ENCODE measurements at places on chromosomes 3 and 15.

DNA sequence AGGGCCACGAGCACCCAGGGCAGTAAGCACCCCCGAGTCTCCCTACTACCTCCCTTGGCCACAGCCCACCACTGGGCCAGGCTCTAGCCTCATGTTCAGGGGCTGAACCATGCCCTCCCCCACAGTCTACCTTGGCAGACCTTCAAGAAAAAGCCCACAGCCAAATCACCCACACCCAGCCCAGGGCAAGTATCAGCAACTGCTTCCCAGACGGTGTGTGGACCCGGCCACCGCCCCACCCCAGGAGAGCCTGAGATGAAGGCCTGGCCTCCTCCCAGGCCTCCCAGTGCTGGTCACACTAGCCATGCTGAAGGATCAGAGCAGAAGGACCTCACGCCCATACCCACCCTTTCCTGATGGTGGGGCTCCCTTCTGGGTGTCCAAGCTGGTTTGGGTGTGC, 92.0 kb upstream of the LINGO1 start:
- no peak for DNase-seq

GRCh38 chr15:97984157-97984556, 23.7 kb downstream of the ARRDC4 start:
- DNase-seq, result no peak

DNA sequence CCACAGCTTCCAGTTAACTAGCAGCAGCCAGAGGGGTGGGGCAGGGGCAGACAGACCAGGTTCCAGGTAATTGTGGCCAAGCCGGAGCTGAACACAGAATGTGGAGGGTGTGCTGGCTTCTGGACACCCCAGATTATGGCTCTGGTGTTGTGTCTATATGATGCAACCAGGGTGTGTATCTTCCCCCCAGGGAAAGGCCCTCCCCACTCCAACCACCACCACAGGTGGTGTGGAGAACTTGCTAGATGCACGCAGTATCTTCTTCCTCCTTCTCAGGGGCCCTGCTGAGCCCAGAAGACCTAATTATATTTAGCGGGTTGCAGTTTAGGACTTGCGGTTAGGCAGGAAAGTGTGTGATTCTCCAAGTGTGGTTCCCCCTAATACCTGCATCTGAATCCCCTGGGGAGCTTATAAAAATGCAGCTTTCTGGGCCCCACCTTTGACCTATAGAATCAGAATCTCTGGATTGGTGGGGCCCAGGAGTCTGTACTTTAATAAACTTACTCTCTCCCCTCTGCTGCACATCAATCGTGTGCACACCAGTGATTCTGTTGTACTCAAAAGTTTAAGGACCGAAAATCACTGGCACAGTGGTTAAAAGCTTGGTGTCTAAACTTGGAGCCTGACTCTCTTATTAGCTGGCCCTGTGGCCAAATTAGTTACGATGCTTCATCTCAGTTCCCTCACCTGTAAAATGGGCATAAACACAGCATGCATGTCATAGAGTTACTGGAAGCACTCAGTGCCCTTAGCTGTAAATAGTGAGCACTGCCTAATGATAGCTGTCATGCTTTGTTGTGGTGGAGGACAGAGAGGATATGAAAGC, 379.1 kb upstream of the PROK2 start:
- DNase-seq, result no peak

DNA sequence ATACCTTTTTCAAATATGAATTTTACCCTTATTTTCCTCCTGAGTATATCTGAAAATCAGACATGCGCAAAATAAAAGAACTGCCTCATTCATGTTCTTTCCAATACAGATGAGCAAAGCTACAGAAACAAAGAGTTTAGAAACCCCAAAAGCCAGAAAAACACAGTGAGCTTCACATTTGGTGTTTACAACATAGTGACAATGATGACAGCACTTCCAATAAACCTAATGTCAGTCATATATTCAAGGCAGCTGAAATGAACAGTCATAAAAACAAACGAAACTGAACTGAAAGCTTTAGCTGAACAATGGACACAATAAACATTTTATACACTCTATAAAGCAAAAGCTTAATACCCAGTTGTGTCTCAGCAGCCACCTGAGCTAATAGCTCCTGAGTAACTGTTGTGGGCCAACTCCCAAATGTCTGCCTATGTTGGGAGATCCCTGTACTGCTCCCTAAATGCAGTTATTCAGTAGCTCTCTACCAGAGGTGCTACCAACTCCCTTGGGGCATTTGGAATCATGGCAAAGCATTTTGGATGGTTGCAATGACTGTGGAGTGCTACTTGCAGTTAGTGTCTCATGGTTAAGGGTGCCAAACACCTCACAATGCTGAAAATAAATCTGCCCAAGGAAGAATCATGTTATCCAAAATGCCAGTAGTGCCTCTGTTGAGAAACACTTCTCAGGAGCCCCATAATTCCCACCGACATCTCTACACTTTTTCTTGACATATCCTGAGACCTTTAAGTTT, 131.5 kb downstream of the TGFBR2 start:
- DNase-seq, result no peak

GRCh38 chr3:158839966-158840365, 38.1 kb downstream of the MFSD1 start:
- DNase-seq, result no peak

DNA sequence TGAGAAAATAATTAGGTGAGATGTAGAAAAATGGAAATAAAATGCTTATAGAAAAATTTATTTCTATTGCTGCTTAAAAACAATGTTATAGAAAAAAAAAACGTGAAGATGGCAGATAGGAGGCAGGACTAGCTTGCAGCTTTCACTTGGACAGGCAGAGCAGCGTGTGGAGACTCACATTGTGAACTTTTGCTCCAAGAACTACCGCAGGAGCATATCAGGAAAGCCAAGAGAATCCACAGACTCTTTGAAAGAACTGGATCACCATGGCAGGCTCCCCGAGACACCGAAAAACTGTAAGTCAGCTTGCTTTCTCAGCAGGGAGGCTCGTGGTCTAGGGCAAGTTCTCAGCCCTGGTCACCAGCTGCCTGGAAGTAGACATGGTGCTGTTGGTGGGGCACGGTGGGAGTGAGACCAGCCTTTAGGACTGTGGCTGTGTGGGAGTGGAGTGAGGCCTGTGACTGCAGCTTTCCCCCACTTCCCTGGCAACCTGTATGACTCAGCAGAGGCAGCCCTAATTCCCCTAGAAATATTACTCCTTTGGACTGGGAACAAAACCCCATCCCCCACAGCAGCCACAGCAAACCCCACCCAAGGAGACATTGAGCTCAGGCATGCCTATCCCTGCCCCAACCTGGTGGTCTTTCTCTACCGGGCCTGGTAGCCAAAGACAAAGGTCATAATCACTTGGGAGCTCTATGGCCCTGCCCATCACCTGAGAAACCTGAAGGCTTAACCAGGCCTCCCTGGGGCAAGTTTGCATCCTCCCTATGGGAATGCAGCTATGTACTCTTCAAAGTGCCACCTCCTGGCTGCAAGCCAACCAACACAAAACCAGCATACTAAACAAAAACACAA, 22.8 kb downstream of the STRIT1 start:
- DNase-seq, result no peak

- DNase-seq, result no peak
Measured at GRCh38 chr3:158769952-158770740, 31.7 kb upstream of the MFSD1 start.

All from central memory CD8-positive, alpha-beta T cell (primary cell).